Melanocyte of skin (primary cell): ENCODE measurements at places on chromosomes 12 and 14. TPM values are rescaled to one million over a fixed set of nuclear protein-coding genes. Genes with fewer than 3 reads are reported as not detected.

Gene PKP2
- total RNA-seq: not detected in 2 replicates

Gene ZCRB1
- total RNA-seq: 20.6 and 30.2 TPM in 2 replicates

Gene RPL10L
- not detected in 2 replicates for total RNA-seq

Gene KCNJ8
- not detected in 2 replicates for total RNA-seq

Gene RERG
- total RNA-seq: not detected in 2 replicates

Gene MORN3
- not detected in 2 replicates for total RNA-seq

Gene TSPAN11
- 0.34 and 1.1 TPM in 2 replicates for total RNA-seq

Gene TSPAN8
- total RNA-seq: not detected in 2 replicates

Gene SLC6A15
- 56.8 and 62.9 TPM in 2 replicates for total RNA-seq

Gene PAH
- not detected in 2 replicates for total RNA-seq

Gene POTEG
- total RNA-seq: not detected in 2 replicates

Gene LHX5
- not detected in 2 replicates for total RNA-seq
